ENCODE measurements at places on chromosomes 2 and 18. TPM values are rescaled to one million over a fixed set of nuclear protein-coding genes. Genes with fewer than 3 reads are reported as not detected.

DNA sequence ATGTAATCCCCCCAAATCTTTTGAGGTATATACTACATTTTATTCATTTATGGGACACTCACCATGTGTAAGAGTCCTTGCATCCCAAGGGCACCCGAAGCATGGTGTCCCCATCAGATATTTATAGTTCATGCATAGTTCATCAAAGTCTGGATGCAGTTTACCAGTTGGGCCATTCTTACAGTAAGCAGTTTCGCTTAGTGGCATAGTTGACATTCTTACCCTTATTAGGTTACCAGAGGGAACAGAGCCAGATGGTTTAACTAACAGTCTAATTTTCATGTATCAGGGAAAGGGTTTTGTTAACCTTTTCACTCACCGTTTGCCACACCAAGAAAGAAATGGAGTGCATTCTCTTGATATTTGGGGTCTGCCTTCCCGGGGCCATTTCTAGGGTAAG is 7.1 kb downstream of the ZNF407 start:
- no peaks in the 10 kb centered on the region for H3K27me3 ChIP-seq
- H3K36me3 ChIP-seq: no peaks in the 10 kb centered on the region
- DNase-seq: no peak
- no peak overlapping the region for H3K4me3 ChIP-seq
- no peak overlapping the region for H3K27ac ChIP-seq

DNA sequence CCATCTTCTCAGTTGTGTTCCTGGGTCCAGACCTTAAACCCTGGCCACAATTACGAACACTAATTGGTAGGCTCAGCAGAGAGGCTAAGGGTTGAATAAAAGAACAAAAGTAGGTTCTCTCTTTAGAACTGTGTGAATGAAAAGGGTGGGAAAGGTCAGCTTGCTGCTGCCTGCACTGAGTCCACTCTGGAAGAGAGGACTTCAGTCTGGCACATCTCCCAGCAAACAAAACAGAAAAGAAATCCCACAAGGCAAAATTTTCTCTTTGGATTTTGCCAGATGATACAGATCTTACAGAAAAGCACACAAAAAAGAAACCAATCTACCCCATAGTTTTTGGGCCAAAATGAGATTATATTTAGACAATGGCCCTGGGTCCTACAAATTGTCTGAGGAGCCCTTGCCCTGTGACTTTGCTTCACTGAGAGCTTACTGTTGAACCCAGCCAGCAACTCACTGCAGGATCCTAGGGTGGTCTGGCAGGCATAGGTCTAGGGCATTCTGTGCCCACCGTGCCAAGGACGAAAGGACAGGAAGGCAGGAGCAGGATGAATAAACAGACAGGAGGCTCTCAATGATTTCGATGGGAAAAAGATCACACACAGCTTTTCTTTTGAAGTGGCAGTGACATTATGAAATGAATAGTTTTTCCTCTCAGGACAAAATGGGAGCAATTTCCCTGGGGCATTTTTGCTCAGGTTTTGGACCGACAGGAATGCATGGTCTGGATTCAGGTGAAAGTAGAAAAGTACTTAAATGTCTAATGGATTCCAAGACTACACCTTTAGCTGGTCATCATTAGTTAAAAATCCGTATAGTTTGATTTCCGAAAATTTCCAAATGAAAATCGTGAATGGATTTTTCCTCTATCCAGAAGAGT is 68.4 kb upstream of the STAM2 start:
- no peaks in the 10 kb centered on the region for H3K36me3 ChIP-seq
- no peak overlapping the region for H3K27ac ChIP-seq
- H3K4me3 ChIP-seq: no peak overlapping the region
- DNase-seq: no peak

DNA sequence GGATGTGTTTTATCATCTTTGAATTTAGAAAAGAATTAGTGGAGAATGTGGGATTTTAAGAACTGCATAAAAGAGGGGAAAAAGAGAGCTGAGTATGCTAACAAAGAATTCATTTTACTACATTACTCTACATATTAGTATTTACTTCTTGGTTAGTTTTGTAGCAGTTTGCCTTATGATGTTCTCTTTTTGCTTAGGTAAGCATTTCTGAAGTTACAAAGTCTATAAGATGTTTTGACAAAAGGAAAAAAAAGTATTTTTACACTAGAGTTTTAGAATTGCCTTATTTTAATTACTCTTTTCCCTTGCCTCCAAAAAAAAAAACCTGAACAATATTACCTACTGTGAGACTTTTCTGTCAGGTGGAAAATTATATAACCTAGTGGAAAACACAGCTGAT is 739.5 kb upstream of the SLC39A10 start:
- no peaks in the 10 kb centered on the region for H3K27me3 ChIP-seq
- no peak overlapping the region for H3K4me3 ChIP-seq
- H3K27ac ChIP-seq: no peak overlapping the region
- H3K4me1 ChIP-seq: no peaks in the 10 kb centered on the region

GRCh38 chr2:223199531-223200515 is 147.8 kb downstream of the KCNE4 start:
- H3K4me3 ChIP-seq: no peak overlapping the region
- H3K4me1 ChIP-seq: no peaks in the 10 kb centered on the region
- no peak overlapping the region for H3K27ac ChIP-seq
- H3K36me3 ChIP-seq: no peaks in the 10 kb centered on the region
- H3K27me3 ChIP-seq: no peaks in the 10 kb centered on the region

- H3K4me1 ChIP-seq: no peaks in the 10 kb centered on the region
- no peaks in the 10 kb centered on the region for H3K27me3 ChIP-seq
- H3K27ac ChIP-seq: no peak overlapping the region
- no peak overlapping the region for H3K4me3 ChIP-seq
These were observed 1682.3 kb upstream of the PIK3C3 start for GRCh38 chr18:40272630-40273231.

DNA sequence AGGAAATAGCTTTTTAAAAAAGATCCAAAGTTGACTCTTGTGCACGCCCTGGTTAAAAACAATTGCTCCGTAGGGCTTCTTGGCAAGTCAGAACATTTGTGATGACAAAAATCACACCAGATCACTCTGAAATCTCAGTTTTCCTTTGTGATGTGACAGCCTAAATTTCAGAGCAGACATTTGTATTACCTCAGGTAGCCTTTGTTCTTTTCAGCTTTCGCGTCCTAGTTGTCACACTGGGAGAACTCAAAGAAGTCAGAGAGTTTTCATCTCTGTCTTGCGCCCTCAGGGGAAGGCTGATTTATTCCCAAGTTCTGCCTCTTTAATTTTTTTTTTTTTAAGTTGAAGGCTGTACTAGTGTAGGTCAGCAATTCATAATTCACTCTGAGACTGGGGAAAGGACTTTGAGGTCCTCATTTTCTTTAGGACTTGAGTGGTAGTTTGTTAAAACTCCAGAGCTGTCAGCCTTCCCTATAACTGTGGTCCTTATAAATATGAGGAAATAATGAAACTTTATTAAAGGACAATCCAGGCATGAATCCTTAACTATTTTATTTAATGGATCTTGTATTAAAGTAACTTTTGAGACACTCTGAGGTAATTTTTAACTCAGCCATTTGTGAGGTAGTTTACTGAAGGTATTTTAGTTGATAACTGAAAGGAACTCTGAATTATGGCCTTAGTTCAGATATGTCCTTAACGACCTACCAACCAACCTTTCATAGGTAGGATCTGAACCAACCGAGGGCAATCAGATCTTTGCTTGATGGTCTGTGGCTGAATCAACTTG is 525.1 kb upstream of the FAM98A start:
- no peaks in the 10 kb centered on the region for H3K4me1 ChIP-seq
- H3K36me3 ChIP-seq: no peaks in the 10 kb centered on the region
- H3K27me3 ChIP-seq: no peaks in the 10 kb centered on the region
- H3K4me3 ChIP-seq: no peak overlapping the region

DNA sequence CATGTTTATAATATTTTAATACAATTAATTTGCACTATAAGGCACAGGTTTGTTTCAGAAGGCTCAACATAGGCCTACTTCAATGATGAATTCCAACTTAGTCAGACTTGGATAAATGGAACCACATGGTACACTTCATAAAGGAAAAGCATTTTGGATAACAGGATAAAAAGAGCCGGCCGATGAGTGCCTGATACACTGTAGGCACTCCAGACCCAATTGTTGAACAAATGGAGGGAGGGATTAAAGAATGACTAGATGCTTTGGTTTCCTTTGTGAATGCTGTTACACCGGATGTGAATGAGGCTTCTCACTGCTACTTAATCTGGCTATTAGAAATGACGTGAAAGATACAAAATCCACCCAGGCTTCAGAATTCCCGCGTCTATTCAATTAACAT is 104.1 kb upstream of the KCTD1 start:
- H3K27ac ChIP-seq: no peak overlapping the region
- H3K36me3 ChIP-seq: no peaks in the 10 kb centered on the region
- no peaks in the 10 kb centered on the region for H3K4me1 ChIP-seq
- H3K27me3 ChIP-seq: no peaks in the 10 kb centered on the region

DNA sequence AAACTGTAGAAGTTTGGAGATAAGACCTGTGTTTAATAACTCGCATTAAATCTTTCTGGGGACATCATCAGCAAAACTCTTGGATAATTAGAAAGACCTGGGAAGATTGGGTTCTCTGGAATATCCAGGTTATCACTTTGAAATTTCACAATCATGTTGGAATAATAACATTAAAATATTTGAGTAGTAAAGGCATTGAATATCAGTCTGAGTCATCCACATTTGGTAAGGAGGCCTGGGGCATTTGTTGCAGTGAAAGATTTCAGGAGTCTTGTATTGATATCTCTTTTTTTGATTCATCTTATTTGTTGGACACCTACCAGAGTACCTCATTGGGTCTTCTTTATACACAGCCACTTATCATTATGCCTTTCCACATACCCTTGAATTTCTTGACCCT is 95.9 kb downstream of the EPB41L5 start:
- no peak for DNase-seq
- no peaks in the 10 kb centered on the region for H3K4me1 ChIP-seq
- no peak overlapping the region for H3K27ac ChIP-seq
- no peaks in the 10 kb centered on the region for H3K27me3 ChIP-seq
- no peaks in the 10 kb centered on the region for H3K36me3 ChIP-seq

DNA sequence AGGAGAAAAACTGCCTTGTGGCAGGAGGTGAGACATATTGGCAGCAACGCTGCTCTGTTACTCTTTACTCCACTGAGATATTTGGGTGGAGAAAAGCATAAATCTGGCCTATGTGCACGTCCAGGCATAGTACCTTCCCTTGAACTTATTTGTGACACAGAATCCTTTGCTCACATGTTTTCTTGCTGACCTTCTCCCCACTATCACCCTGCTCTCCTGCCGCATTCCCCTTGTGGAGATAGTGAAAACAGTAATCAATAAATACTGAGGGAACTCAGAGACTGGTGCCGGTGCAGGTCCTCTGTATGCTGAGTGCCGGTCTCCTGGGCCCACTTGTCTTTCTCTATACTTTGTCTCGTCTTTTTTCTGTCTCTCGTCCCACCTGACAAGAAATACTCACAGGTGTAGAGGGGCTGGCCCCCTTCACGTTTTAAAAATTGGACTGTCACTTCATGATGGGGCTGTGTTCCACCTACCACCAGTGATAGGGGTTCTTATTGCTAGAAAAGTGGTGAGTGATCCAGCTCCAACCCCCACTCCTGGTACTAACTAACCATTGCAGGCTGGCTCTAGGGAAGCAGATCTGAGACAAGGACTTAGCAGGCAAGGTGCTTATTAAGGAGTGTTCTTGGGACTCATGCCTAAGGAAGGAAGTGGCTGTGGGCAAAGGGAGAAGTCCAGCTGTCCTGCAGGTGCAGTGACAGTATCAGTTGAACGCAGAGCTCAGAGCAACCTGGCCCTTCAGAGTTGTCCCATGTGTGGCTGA is 51.7 kb downstream of the LONRF2 start:
- no peaks in the 10 kb centered on the region for H3K4me1 ChIP-seq
- DNase-seq: no peak
- no peaks in the 10 kb centered on the region for H3K36me3 ChIP-seq
- H3K27ac ChIP-seq: no peak overlapping the region
- H3K27me3 ChIP-seq: no peaks in the 10 kb centered on the region

DNA sequence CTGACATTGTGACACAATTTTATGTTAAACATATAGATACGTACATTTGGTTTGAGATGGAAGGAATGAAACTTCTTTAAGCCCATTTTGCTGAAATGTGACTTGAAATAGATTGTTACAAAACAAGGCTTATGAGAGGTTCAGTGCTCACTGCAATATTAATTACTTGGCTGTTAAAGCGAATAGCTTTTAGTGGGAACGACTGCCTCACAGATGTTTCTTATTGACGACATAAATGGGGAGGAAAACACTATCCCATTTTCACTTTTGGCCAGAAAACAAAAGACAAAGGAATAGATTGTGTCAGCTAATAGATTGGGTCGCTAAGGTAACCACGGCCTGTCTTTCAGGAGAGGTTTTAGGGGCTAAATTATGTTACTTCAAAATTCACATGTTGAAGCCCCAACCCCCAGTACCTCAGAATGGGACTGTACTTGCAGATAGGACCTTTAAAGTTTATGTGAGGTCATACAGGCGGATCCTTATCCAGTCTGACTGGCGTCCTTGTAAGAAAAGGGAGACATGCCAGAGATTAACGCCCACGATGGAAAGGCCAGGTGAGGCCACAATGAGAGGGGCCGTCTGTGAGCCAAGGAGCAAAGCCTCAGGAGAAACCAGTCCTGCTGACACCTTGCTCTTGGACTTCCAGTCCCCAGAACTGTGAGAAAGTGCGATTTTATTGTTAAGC is 10.8 kb downstream of the INPP1 start:
- DNase-seq: no peak
- H3K27me3 ChIP-seq: no peaks in the 10 kb centered on the region
- no peak overlapping the region for H3K4me3 ChIP-seq

GRCh38 chr18:48868468-48869466 is 82.0 kb downstream of the SMAD7 start:
- peak; percentile 42 for DNase-seq
- peak overlapping the region; percentile 70 for H3K27ac ChIP-seq
- no peaks in the 10 kb centered on the region for H3K27me3 ChIP-seq
- 0 out of 2 replicates have a peak, but pooled peaks cover 5% of the 10 kb centered on the region for H3K4me1 ChIP-seq

GRCh38 chr2:102250278-102250821 is 61.0 kb upstream of the IL1RL1 start:
- H3K27ac ChIP-seq: no peak overlapping the region
- peaks cover 2% of the 10 kb centered on the region for H3K27me3 ChIP-seq
- no peaks in the 10 kb centered on the region for H3K36me3 ChIP-seq
- H3K4me1 ChIP-seq: no peaks in the 10 kb centered on the region

DNA sequence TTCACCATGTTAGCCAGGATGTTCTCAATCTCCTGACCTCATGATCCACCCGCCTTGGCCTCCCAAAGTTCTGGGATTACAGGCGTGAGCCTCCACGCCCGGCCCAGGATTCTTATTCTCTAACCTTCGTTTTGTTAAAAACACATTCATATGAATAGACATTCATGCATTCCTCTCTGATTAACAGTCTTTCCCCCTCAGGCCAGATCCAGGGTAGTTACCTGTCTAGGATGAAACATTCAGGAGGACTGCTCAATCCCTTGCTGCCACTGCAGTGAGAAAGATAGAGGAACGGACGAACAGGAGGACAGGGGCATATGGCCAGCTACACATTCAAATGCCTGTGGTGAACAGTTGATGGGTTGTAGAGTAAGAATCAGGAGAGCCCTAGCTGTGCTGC is 39.6 kb upstream of the EPC2 start:
- no peak overlapping the region for H3K27ac ChIP-seq
- no peak overlapping the region for H3K4me3 ChIP-seq
- no peak for DNase-seq
- H3K27me3 ChIP-seq: no peaks in the 10 kb centered on the region
- H3K36me3 ChIP-seq: no peaks in the 10 kb centered on the region

GRCh38 chr2:118706371-118706770 is 141.1 kb downstream of the EN1 start:
- H3K4me1 ChIP-seq: no peaks in the 10 kb centered on the region
- no peaks in the 10 kb centered on the region for H3K27me3 ChIP-seq
- no peak for DNase-seq
- no peak overlapping the region for H3K4me3 ChIP-seq
- no peak overlapping the region for H3K27ac ChIP-seq
- H3K36me3 ChIP-seq: no peaks in the 10 kb centered on the region

CLEC4F gene
- not detected for total RNA-seq

FIGN gene
- not detected for total RNA-seq

TTLL4 gene
- total RNA-seq: 87.9 TPM

DTNA gene
- 10.0 TPM for total RNA-seq

HOXD4 gene
- 1.2 TPM for total RNA-seq

CTIF gene
- 19.9 TPM for total RNA-seq

C18orf54 gene
- total RNA-seq: 7.2 TPM

Data from Caco-2 (cell line).